ENCODE measurements at places on chromosomes 16 and 17.

- DNase-seq: no peak
These were observed 21.4 kb upstream of the CACNG3 start for GRCh38 chr16:24234737-24235136.

GRCh38 chr17:7729816-7730215, 12.3 kb downstream of the DNAH2 start:
- DNase-seq: no peak

GRCh38 chr16:66677836-66678235, 18.7 kb downstream of the CMTM4 start:
- no peak for DNase-seq

- DNase-seq: no peak
These were observed 19.5 kb downstream of the COTL1 start for GRCh38 chr16:84598360-84598759.

DNA sequence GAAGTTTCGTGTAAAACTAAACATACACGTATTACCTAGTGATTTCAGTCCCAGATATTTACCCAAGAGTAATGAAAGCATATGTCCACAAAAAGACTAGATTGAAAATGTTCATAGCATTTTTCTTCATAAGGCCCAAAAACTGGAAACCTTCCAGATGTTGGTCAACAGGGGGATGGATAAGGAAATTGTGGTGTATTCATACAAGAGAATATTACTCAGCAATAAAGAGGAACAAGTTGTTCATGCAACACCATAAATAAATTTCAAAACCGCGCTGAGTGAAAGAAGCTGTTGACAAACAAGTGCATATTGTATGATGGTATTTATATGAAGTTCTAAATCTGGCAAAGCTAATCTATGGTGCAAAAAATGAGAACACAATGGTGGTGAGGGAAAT, 54.1 kb upstream of the NFAT5 start:
- DNase-seq: no peak

DNA sequence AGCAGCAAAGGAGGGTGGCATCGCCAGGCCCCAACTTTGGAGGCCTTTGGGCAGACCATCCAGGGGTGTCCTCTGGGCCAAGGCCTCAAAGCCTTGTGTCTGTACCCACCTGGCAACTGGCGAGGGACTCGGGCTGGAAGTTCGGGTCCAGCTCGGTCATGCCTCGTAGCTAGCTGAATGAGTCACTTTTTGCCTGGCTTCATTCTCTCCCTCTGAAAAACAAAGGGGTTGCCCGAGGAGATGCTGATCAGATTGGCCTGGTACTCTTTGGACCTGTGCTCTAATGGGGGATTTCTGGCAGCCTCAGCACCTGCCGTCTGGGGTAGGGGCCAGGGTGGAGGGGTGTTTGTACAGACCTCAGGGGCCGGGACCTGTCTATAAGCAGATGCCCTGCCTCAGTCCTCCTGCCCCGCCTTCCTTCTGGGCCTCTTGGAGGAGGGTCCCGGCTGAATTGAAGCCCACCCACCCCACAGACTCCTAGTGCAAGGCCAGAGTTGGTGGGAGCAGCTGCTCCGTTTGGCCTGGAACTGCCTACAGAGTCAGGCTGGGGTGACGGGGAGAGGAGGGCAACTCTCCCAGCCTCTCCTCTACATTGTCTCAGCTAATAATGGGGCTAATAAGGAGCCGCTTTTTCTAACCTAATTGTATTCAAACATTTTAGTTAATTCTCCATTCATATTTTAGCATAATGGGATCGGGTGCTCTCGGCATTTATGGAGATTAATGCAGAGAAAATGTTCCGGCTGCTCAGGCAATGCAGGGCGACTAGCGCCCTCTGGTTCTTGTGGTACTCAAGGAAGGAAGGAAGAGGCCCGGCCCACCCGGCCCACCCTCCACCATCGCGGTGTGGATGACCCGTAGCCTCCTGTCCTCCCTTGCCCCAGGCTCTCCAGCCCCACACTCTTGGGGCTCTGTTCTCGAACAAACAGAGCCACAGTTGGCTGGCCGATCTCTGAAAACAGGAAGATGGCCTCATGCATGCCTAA, 21.4 kb upstream of the ABCC3 start:
- no peak for DNase-seq

Measured in activated T-cell treated with anti-CD3 and anti-CD28 coated beads, Interleukin-2, amount 50 U/mL, for 24 hours (primary cell).